NCI-H1105 treated with DMSO at 0.1 percent for 48 hours (cell line): ENCODE measurements at places on chromosomes 5 and 9.

DNA sequence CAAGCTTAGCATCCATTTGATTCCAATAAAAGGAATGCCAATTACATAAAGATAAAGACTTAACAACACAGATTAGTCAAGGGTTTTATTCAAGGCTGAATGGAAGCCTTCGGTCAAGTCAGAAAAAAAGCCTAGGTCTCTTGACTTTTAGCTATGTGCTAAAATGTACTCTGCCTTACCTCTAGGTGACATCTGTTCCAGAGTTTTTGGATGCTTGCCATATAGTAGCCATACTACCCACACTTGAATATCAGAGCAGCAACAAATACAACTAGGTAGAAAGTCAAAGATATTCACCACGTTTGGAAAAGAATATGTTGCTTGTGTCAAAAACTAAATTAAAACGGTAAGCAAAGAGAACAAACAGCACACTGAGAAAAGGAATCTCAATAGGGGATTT, 484.7 kb downstream of the ELAVL2 start:
- peak; percentile 7 for DNase-seq

DNA sequence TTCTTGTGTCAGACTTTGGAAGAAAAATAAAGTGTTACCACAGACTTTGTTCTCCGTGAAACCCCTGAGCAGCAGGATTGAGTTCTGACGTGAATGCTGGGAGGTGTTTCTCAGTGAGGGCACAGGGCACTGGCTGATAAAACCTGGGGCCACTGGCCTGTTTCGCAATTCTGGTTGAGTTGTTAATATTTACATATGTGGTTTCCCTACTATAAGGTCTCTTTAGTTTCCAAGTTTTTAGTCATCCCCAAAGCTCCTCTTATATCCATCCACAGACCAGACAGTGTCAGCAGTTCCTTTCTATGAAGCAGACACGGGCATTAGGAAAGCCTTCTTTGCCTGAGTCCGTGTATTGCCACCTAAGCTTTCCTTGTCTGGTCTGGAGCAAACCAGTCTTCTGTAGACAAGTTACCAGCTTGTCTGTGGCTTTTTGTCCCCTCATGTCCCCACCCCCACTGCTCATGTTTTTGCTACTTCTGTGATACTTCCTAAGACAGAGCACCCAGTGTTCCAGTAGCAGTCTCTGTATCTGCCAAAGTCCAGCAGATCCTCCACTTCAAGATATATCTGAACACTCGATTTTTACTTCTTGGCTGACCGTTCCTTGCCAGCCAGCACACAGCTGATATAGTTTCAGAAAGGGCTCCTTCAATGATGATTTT, 42.0 kb downstream of the ACO1 start:
- no peak for DNase-seq

DNA sequence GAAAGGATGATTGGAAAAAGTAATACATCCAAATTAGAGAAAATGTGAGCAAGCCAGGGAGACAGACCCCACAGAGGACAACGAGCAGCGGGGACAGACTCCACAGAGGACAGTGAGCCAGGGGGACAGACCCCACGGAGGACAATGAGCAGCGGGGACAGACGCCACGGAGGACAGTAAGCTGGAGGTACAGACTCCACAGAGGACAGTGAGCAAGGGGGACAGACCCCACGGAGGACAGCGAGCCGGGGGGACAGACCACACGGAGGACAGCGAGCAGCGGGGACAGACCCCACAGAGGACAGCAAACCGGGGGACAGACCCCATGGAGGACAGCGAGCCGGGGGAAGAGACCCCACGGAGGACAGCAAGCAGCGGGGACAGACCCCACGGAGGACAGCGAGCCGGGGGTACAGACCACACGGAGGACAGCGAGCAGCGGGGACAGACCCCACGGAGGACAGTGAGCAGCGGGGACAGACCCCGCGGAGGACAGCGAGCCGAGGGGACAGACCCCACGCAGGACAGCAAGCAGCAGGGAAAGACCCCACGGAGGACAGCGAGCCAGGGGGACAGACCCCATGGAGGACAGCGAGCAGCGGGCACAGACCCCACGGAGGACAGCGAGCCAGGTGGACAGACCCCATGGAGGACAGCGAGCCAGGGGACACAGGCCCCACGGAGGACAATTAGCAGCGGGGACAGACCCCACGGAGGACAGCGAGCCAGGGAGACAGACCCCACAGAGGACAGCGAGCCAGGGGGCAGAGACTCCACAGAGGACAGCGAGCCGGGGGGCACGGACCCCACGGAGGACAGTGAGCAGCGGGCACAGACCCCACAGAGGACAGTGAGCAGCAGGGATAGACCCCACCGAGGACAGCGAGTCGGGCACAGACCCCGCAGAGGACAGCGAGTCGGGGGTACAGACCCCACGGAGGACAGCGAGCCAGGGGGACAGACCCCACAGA, 1.9 kb upstream of the ZDHHC11 start:
- DNase-seq = no peak

DNA sequence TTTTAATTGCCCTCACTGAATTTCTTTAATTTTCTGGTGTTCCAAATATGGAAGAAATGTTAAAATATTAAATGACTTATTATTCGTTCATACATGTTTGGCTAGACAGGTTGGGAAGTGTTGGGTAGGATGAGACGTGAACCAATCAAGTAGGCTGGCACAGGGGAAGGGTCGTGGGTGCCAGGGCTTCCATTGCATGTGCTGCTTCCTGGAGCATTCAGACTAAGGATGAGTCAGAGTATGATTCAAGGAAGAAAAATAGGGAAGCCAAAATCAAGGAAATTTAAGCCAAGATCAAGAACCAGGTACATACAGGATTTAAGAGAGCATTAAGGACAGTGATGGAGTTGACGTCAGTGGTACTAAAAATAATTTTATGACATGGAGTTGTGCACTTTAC, 2068.0 kb downstream of the MAT2B start:
- no peak for DNase-seq

DNA sequence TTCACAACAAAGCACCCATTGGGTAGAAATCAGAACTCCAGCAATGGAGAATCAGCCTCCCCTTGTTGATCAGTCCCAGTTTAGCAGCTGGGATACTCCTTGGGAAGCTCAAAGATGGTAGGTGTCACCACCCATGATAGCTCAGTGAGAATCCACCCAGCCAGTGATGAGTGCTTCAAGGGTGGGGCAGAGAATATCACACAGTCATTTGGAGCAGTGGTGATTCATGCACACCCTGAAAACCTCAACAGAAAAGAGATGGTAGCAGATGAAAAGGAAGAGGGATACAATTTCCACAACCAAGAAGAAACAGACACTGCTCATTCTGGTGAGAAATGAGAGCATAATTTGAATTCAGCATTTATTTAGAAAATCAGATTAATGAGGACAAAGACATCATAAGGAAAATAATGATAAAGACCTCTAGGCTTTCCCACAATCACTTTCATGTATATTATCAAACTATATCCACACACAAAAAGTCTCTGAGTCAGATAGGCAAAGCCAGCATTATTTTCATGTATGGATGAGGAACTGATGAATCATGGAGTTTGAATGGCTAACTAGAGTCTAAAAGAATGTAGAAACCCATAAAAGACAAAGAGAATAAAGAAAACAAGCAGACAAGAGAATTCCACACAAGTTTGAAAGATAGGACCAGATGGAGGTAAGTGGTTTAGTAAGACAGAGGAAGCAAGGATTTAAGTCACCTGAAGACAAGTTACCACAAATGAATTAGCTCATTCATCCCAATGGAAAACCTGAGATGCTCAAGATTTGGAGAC, 82.9 kb downstream of the FEM1C start:
- DNase-seq = no peak

DNA sequence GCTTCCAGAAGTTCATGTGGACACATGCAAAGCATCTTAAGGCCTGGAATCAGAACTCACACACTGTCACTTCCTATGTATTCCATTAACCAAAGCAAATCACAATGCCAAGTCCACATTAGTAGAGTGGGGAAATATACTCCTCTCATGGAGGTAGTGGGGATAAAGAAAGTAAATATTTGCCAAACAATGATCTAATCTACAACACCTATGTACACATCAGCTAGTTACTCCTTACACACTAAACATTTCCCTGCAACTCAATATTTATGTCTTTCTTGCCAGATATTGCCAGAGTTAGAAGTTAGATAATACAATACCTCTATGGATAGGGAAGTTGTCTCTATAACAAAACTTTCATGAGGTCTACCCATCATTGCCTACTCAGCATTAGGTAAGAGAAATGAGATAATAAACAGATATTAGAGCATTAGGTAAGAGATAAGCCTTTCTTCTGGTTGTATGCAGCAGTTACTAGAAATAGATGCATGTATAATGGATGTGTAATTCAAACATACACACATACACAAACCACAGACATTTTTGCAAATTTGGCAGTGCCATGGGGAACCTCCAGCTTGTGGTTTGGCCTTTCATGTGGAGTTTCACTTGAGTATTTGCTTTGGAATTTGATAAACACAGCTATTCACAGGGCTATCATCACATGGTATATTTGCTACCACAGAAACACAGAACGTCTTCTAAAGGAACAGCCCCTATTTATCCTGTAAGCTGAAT, 196.5 kb downstream of the TLE1 start:
- no peak for DNase-seq

GRCh38 chr5:142831009-142831383, 60.8 kb downstream of the ARHGAP26 start:
- DNase-seq = no peak

DNA sequence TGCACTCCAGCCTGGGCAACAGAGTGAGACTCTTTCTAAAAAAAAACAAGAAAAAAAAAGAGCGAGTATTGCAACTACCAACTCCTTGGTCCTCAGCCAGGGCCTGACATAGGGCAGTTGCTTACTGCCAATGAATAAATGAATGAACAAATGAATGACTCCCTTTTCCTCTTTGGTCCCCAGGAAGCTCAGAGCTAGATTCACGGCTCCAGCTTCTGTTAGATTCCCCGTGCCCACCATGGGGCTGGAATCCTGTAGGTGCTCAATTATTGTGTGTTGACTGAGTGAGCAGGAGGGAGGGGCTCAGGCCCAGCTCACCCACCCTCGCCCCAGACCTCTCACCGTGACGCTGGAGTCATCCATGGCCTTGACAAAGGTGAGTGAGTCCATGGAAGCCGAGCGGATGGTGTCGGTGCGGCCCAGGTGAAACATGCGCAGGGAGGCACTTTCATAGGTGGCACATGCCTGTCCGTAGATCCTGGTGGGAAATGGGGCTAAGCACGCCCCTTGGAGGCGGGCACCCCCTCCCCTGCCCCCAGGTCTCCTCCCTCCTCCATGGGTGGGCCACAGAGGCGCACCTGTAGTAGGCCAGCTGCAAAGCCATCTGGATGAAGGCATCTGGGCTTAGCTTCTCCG, 12.8 kb downstream of the CRAT start:
- DNase-seq = no peak

- no peak for DNase-seq
Observed at GRCh38 chr5:180815293-180815917, 12.8 kb upstream of the MGAT1 start.

DNA sequence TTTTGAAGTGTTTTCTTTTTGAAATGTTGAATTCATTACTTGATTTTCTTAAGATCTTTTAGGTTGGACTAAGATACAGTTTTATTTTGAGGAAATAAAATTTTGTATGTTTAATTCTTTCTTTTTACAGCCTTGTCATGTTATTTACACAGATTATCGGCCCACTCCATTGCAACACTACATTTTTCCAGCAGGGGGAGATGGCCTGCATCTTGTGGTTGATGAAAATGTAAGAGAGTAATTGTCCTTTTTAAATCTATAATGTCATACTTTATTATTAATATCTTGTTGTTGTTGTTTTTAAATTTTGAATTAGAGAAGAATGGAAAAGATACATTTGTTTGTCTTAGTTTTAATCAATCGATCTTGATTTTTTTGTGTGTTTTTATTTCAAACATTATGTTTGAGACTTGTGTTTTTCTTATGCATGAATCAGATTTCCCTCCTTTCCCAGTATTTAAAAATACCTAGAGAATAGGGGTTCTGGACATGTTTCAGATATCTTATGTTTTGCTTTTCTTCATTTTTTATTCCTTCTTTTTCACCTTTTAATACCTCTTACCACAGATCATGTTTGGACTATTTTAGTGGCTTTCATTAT, 36.7 kb downstream of the MTREX start:
- DNase-seq = peak; percentile 20

- no peak for DNase-seq
Observed at GRCh38 chr9:2616692-2617377, 4.8 kb upstream of the VLDLR start.

DNA sequence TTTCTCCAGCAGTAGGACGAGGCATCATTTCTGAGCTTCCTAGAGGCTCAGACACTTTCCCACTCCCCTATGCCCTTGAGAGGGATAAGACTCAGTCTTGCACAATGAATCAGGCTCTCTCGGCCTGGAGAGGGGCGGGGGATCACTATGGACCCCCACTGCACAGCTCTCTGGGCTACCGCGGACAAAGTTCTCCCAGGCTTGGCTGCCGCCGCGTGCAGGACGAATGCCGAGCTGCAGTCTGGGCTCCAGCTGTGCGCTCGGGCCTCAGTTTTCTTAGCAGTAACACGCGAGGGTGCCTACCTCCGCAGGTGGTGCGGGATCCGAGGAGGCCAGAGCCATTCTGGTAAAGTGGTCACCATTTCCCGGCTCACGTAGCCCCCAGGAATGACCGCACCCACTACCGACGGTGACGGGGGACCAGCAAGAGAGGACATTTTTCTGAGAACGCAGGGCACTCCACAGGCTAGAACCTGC, 3.4 kb upstream of the MYORG start:
- peak; percentile 48 for DNase-seq

GRCh38 chr5:148403344-148403743, 19.6 kb downstream of the FBXO38 start:
- no peak for DNase-seq

DNA sequence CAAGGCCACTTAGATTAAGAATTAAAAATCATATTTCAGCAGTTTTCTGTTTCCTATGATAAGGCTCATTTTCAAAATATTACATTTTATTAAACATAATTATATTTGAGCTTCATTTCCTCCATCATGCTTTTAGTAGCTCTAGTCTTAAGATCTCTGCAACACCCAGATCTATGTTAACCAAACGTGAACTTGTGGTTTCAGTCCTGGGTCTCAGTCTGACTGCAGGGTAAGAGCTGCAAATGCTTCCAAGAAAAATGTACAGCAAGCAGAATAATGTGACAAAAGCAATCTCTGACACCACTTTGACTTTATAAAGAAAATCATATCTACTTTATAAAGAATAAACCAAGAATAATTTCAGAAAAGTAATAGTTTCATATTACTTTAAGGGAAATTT, 512.4 kb downstream of the SEMA5A start:
- no peak for DNase-seq
